Osteocyte (in vitro differentiated cells): ENCODE measurements at places on chromosomes 1 and 21. TPM values are rescaled to one million over a fixed set of nuclear protein-coding genes. Genes with fewer than 3 reads are reported as not detected.

VPS45 gene
- 37.0 and 43.6 TPM in 2 replicates for total RNA-seq

DNA sequence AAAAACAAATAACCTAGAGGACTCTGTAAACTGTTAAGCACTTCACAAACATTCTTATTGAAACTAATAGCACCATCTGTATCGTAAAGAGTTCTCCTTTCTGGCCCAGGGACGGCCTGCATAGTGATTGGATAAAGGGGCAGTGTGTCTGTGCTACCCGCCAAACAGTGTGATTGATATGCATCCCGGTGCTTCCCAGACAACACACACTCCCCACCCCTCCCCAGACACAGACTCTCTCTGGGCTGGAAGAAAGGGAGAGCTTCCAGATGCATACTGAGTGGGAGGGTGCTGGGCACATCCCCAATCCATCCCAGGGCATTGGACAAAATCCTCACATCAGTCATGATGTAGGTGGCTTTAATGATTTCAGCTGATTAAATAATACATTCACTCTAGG lies 3.7 kb downstream of the HSD11B1 start:
- no peak overlapping the region for H3K4me3 ChIP-seq
- H3K27ac ChIP-seq, result no peak overlapping the region
- no peak for DNase-seq

GRCh38 chr1:23736437-23737134 lies 6.7 kb upstream of the ELOA start:
- H3K36me3 ChIP-seq, result no peaks in the 10 kb centered on the region
- H3K4me3 ChIP-seq, result no peak overlapping the region
- H3K27ac ChIP-seq, result no peak overlapping the region
- H3K4me1 ChIP-seq, result no peaks in the 10 kb centered on the region
- no peak for DNase-seq

GRCh38 chr1:158485455-158485854 lies 13.4 kb downstream of the OR10R2 start:
- H3K27me3 ChIP-seq, result no peaks in the 10 kb centered on the region
- H3K4me3 ChIP-seq, result no peak overlapping the region
- no peaks in the 10 kb centered on the region for H3K36me3 ChIP-seq
- H3K27ac ChIP-seq, result no peak overlapping the region

DNA sequence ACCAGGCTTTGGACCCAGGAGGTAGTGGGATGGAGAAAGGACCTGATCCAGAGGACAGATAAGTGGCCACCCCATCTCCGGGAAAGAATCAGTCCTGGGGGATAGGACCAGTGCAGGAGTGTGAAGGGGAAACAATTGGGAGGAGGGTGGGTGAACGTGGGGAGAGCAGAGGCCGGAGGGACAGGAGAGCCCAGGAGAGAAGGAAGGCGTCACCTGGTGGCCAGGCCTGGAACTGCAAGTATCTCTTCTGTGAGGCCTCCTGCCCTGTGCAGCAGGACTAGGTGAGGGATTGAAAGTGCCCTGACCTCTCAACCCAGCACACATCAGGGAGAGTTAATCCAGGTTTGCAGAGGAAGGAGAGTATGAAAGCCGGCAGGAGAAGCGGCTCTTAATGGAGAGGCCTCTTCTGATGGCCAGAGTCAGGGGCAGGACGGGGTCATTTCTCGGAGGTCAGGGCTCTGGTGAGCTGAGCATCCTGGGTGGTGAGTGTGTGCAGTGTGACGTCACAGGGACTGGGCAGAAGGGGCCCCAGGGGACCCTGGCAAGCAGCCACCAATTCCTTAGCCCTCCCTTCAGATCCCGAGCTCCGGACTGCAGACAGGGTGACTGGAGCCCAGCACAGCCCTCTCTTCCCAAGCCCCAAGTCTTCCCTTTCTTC lies 9.2 kb upstream of the LAD1 start:
- no peaks in the 10 kb centered on the region for H3K36me3 ChIP-seq
- peaks cover 26% of the 10 kb centered on the region for H3K27me3 ChIP-seq
- peaks cover 4% of the 10 kb centered on the region for H3K4me1 ChIP-seq
- no peak overlapping the region for H3K27ac ChIP-seq
- DNase-seq, result peak; percentile 94

DNA sequence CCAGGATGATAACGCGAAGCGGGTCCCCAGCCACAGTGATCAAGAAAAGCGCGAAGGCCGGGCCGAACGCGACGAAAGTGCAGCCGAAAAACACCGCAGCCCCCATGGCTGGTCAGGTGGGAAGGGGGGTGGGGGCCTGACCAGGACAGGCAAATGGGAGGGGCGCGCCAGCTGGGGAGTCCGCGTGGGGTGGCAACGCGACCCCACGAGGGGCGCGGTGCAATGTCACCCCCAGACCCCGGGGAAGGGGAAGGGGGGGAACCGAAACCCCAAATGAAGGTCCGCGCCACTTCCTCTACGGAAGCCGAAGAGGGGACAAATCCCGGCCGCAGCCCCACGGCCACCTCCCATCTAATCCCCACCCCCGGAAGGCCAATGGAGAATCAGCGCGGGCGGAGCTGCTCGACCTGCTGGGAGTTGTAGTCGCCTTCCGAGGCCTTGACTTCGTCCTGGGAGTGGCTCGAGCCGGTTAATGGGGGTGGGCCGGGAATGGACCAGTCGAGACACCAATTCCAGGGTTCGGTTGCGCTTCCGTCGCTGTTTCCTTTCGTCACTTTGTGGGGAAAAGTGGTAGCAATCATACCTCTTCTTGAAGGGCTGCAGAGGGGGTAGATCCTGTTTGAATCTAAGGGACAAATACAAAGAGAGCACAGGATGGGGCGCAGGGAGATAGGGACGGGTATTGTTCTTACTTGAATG lies at the start of gene APH1A:
TSS of gene APH1A (minus strand) at position 312 of the 699 bp plus-strand sequence. CDS start at position 106, 206 bp downstream.
- H3K4me1 ChIP-seq, result peaks cover 47% of the 10 kb centered on the region
- H3K27me3 ChIP-seq, result no peaks in the 10 kb centered on the region
- peaks cover 20% of the 10 kb centered on the region for H3K36me3 ChIP-seq
- DNase-seq, result peak; percentile 97
